ENCODE measurements at places on chromosomes 3 and 15. TPM values are rescaled to one million over a fixed set of nuclear protein-coding genes. Genes with fewer than 3 reads are reported as not detected.

- no peak for DNase-seq
These were observed 215.9 kb upstream of the STAC start for GRCh38 chr3:36164400-36164799.

DNA sequence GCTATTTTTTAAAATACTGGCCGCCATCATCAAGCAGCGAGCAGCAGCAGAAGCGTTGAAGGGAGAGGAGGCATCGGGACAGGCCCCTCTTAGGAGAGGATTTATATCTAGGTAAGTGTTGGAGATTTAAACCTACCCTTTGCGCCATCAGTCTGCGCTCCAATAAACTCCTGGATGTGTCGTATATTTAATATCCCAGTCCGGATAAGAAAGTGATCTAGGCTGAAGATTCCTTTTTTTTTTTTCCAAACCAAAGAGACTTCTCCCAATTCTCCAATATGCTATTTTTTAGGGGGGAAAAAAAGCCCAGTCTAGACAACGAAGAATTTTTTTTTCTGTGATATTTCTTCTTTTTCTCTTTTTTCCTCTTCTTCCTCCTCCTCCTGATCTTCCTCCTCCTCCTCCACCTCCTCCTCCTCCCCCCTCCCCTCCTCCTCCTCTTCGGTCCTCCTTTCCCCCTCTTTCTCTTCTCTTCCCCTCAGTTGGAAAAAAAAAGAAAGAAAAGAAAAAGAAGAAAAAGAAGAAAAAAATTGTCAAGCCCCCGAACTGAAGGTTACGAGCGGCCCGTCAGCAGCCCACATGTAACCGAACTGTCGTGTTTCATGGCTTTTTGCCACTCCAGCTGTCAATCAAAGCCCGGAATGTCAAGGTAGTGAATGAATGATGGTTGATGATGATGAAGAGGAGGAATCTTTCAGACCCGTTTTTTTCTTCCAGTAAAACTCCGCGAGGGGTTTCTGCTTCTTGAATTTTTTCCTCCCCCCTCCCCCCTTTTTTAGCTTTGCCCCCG is 835 bp downstream of the MEIS2 start:
- DNase-seq, result no peak

DNA sequence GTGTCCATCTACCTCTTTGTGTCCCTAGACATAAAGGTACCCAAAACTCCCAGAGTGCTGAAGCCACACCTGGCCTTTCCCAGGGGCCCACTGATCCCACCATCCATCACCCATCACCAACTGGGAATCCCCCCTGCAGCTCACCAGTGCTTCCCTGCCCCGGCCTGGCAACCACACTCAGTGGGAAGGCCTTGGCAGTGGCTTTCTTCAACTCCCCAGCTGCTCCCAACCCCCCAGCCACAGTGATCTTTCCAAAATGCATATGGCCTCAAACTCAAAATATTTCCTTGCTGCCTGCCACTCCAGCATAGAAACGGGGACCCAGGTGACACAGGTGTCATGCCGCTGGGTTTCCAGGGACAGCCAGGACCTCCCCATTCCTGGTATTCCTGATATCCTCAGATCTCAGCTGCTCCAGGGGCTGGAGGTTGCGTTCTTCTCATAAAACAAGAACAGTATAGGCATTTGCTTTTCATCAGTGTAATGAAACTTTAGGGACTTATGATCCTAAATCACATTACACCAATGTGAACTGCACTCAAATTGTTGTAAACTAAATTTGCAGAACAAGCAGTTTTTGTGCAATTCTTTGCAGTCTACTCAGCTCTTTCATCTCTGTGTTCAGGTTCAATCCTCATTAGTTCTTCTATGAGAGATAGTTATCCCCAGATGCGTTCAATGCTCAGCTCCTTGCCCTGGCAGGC is 1.3 kb downstream of the OCA2 start:
- DNase-seq, result peak; percentile 69

DNA sequence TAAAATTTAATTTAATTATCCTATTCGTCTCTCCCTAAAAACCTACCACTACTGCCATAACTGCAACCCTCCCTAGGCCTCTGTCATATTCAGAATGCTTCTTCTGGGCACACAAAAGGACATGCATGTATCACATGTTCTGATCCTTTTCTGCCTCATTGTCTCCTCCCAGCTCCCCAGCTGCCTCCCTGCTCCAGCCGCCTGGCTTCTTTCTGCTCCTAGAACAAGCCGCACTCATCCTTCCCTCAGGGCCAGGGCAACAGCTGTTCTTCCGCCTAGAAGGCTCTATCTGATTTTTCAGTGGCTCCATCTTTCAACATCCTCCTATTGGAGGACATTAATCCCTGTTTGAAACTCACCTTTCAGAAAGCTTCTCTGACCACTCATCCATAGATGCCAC is 38.6 kb downstream of the TMED3 start:
- DNase-seq, result no peak

- DNase-seq, result no peak
These were observed 4.3 kb upstream of the FNDC3B start for GRCh38 chr3:172034786-172035685.

- no peak for DNase-seq
These were observed 93.2 kb downstream of the KLF13 start for GRCh38 chr15:31419820-31420219.

The CPLX3 gene
- total RNA-seq, result not detected

The RPL32 gene
- total RNA-seq, result 1,309 TPM

The SAMD7 gene
- not detected for total RNA-seq

The CFAP100 gene
- not detected for total RNA-seq

The PSTPIP1 gene
- total RNA-seq, result 42.9 TPM

All from aorta (tissue), 5 donors.